Uterus (tissue), 4 donors: ENCODE measurements at places on chromosomes 1 and 21.

GRCh38 chr1:62778208-62778607, 5.7 kb upstream of the ATG4C start:
- no peak for DNase-seq

DNA sequence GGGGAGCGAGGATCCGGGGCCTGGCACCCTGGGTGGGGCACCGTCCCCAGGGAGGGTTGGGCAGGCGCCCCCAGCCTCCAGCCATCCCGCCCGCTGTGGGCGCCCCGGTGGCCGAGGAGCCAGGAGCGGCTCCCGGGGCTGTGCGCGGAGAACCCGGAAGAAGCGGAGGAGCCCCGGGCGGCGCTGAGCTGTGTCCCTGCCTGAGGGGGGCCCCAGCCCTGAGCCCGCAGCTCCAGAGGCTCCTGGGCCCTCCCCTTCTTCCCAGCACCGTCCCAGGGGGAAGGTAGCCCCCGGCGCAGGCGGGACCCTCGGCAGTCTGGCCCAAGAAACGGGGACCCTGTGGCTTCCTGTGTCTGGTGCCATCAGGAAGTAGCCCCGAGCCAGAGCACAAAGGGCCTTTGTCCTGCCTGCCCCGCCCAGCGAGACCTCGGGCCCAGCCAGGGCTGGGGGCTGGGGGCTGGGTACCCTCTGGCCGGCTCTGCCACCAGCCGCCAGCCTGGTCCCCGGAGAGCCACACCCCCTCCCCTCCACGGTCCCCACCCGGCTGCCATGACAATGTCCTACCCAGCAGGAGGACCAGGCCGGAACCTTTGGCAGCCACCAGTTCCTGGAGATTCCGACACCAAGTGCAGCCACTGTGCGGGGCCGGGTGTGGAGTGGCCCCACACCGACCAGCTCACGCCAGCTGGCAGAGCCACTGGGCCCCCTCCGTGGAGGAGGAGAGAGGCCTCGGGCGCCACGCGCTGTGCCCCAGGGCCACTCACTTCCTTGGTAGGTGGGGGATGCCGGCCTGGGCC, 15.6 kb upstream of the TTLL10 start:
- DNase-seq, result peak; percentile 32

DNA sequence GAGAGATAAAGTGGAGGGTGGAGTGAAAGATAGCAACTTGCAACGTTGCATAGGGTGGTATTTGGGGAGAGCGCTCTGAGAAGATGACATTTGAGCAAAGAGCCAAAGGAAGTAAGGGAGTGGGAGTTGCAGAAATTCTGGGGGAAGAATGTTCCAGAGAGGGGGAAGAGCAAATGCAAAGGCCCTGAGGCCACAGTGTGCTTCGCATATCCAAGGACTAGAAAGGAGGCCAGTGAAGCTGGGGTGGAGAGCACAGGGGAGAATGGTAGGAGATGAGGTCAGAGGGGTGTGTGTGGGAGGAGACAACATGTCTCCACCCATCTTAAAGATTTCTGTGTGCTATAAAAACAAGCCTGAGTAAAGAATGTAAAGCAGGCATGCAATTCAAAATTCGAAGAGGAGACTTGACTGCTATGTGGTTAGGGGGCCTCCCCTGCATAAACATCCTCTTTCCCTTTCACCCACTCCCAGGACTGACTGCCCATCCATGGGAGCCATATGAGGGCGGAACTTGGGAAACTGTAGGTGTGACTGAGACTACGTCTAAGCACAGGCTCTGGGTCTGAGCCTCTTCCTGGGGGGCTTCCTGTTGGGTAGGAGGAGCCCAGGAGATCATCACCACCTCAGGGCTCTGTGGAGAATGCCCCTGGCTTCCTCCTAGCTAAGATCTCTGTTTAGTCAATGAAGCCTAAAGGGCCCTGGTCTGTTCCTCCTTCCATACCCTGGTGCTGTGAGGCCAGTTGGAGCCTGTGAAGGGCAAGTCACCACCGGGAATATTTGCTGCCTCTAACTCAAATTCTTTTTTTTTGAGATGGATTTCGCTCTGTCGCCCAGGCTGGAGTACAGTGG, 2.9 kb upstream of the CLIC4 start:
- peak; percentile 3 for DNase-seq

- no peak for DNase-seq
Observed at GRCh38 chr1:182599339-182599738, 4.8 kb downstream of the RGS16 start.
